ENCODE measurements at places on chromosomes 1 and 21.

DNA sequence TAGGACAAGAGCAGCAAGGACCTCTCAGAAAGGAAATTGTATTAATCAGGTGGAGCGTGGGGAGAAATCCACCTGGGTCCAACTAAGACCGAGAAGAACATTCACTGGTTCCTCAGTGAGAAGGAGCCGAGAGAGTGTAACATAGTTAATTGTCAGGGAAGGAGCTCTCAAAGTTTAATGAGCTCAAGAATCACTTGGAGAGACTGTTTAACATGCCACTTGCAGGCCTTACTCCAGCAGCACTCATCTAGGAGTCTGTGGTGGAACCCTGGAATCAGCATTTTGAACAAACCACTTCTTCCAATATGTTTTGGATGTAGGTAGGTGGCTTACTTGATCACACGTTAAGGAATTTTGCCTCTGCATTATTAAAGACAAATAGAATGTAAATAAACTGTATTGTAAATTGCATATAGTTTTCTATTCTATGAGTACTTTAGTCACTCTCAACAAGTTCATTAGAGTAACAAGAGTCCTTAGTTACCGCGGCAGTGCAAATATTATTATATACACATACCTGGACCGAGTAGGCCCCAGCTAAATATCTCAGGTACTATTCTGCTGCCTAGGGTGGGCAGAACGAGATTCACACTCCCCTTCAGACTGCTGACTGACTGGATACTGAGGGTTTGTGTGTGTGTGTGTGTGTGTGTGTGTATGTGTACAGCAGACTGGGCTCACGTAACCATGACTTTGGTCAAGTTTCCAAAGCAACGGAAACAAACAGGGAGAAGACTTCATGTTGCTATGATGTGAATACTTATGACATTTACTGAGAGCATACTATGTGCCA, 203.2 kb upstream of the USP24 start:
- DNase-seq: no peak

DNA sequence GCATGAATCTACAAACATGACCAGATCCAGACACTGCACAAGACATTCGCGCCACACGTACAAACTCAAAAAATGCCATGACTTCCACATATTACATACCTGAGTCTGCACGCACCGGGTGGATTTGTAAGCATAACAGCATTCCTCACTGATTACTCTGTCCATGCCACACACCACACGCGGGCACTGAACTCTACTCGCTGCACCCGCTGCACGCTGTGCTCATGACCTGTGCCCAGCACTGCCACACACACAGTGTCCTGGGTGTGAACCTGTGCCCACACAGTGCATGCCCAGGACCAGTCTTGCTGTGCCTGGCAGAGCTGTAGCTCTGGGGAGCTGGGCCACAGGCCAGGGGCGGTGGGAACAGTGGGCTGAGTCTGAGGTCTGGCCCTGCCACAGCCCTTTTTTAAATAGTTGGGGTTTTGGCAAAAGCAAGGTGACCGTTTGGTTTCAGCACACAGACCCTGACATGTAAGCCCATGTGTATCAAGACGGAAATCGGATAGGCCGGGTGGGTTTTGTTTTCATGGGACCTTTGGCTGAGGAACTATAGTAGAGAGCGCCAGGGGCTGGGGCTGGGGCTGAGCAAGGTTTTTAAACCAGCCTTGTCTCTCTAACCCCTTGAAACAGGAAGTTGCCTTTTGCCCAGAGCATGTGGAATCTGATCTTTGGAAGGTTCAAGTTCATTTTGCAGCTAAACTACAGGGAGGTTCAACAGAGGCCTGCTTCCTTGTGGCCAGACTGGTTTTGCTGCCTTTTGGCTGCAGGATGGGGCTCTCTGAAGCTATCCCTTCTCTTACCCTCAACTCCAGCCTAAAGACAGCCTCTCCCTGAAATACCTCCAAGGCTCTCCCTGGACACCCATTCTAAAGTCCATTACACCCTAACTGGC, 12.3 kb upstream of the GOLT1A start:
- DNase-seq: no peak

DNA sequence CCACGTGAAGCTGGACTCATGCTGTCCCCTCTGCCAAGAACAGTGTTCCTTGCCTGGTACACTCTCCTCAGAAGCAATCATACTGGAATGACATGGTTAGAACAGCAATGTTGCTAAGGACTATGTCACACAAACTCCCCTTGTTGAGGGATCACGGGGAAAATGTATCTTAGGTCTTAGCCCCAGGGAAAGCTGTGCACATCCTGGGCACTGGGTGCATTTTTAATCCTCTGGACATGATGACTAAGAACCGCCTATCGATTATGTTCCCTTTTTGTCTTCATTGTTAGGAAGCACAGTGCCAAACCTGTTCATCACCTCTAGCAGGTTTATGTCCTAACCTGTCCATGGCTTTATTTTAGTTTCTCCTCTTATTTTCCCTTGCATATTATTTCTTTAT, 115.1 kb downstream of the HIVEP3 start:
- no peak for DNase-seq

GRCh38 chr1:84708031-84708430, 17.8 kb upstream of the SSX2IP start:
- no peak for DNase-seq

DNA sequence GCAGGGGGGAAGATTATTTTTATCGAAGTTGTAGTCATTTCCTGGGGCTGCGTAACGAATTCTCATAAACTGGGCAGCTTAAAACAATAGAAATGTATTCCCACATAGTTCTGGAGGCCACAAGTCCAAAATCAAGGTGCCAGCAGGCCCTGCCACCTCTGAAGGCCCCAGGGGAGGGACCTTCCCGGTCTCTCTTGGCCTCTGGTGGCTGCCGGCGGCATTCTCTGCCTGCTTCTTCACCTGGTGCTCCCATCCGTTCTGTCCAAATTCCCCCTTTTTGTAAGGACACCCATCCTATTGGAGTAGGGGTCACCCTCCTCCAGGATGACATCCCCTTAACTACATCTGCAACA, 92.8 kb downstream of the PDE9A start:
- DNase-seq: no peak

DNA sequence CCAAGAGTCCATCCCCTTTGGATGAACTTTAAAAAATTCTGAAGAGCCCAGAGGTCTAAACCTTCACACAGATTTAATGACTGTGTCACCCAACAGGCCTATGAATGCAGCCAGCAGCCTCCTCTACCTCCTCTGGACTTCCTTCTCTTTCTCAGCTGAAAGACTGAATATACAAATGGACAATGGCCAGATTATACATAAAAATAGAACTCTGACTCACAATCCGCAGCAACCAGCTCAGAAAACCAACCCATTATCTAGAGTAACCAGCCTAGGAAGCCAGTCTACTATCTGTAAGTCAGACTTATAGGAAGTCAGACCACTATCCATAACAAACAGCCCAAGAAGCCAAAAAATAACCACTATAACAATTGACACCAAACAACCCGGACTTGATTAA, 224.5 kb downstream of the ASTN1 start:
- no peak for DNase-seq

- no peak for DNase-seq
Observed at GRCh38 chr1:13517193-13517812, 3.5 kb upstream of the LRRC38 start.

- no peak for DNase-seq
Observed at GRCh38 chr1:161743231-161743630, 6.4 kb upstream of the DUSP12 start.

DNA sequence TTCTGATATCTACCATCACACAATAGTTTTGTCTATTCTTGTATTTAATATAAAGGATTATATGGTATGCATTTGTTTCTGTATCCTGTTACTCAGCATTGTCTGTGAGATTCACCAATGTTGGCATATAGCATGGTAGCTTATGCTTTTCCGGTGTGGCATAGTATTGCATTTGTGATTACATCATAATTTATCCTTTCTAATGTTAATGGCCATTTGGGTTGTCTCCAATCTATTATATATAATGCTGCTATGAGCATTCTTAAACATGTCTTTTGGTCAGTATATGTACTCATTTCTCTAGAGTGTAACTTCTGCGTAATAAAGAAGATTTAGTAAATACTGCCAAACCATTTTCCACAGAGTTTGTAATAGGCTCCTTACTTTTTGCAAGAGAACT, 40.9 kb upstream of the GFI1 start:
- no peak for DNase-seq

- DNase-seq: no peak
Observed at GRCh38 chr1:154497026-154497806, 4.8 kb upstream of the TDRD10 start.

DNA sequence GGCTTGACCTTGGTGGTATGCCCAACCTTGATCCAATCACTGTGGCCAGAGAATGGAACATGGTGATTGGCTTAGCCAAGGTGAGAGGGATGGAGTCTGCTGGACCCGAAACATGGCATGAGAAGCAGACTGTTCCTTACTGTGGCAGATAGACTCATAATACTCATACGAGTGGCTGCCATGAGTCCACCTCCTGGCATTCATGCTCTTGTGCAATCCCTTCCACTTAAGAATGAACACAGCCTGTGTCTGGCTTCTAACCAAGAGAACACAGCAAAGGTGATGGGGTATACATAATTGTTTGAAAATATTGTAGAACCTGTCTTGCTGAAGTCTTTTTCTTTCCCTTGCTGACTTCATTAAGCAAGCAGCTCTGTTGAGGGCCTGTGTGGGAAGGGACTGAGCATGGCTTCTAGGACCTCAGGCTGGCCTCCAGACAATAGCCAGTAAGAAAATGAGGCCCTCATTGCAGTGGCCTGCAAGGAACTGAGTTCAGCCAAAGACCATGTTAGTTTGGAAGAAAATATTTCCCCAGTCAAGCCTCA, 85.9 kb downstream of the ZNF281 start:
- no peak for DNase-seq

GRCh38 chr21:46216132-46216747, 12.3 kb downstream of the LSS start:
- DNase-seq: no peak

DNA sequence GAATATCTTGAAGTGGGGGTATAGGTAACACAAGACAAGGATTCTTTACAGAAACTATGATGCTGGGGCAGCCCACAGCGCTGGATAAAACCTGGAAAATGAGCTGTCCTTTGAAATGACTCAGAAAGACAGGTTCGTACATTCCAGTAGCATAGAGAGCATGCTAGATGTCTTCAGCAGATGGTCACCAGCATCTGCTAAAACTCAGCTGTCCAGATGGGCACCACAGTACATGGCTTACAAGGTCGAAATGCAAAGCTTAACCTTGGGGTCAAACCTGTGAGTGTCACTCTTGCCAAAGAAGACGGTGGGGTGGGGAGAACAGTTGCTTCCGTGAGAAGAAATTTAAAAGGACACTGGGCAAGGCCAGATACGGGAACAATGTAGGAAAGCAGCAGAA, 41.3 kb upstream of the TRIM45 start:
- no peak for DNase-seq

DNA sequence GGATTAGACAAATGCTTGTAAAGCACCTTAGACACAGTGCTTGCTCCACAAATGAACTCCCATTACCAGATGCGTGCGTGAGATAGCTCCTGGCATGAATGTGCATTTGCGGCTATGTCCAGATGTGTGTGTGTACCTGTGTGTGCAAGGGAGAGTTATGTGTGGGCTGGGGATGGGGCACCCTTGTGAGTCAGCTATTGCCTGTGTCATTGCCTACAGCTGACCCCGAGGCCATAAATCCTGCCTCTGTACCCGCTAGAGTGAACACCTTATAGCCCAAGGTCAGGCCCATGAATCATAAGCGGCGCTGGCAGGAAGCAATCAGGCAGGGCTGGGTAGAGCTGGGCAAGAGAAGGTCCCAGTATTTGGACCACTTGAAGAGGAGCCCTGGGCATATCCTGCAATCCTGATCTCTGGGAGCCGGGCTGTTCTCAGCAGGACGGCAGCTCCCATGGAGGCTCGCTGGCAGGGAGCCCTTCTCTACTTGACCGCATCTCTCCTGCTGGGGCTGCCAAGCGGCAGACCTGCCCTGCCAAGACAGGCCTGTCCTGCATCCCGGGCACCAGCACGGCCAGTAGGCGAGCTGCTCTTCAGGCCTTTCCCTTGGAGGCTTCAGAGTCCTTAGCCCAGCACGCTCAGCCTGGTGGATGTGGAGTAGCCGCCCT, 86.4 kb downstream of the TMEM53 start:
- DNase-seq: no peak

DNA sequence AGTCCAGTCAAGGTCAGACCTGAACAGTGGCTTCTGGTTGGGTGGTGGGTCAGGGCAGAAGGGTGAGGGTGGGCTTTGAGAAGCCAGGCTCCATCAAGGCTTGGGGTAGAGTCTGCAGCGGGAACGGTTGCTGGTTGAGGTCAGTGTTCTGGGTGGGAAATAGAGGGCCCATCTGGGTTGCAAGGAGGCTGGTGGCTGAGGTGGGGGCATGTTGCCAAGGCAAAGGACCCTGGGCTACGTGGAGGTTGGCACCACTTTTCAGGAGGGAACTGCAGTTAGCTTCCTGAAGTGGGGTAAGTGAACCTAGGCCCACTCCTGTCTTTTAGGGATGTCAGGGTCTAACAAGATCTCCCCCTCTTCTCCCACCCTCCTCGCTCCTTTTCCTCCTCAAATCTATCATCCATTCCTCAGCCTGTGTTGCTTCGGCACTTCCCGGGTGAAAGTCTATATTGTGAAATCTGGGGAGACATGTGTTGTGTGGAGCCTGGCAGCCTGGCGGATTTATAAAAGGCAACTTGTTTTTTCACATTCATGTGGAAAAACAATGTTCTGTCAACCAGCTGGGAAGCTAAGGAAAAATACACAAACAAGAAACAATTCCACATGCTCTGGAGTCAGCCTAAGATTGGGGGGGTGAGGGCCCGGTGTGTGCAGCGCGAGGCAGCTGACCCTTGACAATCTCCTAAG, 1.5 kb downstream of the IL22RA1 start:
- DNase-seq: no peak

GRCh38 chr1:166920561-166921475, 44.8 kb upstream of the TADA1 start:
- DNase-seq: no peak

- no peak for DNase-seq
Observed at GRCh38 chr1:53410100-53410541, 49.1 kb upstream of the DMRTB1 start.

- DNase-seq: no peak
Observed at GRCh38 chr1:6911021-6911941, 126.0 kb downstream of the CAMTA1 start.

GRCh38 chr1:78958711-78959110, 47.8 kb downstream of the ADGRL4 start:
- no peak for DNase-seq

DNA sequence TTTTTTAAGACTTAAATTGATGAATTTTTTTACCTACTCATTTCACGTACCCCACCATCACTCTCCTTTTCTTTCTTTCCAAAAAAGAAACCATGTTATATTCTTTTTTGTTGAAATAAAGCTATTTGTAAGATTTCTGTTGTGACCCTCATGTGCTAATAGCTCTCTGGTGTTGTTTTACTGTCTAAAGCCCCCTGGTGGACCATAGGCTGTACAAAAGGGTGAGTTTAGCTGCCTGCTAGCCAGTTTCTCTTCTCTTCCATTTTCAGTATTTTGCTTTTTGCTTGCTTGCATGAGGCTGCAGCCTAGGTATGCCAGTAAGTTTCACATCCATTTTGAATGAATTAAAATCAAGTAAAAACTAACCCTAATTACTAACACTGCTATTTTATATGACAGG, 15.6 kb upstream of the VAMP3 start:
- DNase-seq: no peak

- no peak for DNase-seq
Observed at GRCh38 chr1:248802454-248802853, 23.3 kb downstream of the SH3BP5L start.

GRCh38 chr1:4033713-4034112, 133.6 kb upstream of the C1orf174 start:
- no peak for DNase-seq

GRCh38 chr1:6554031-6554906, at the start of gene NOL9:
Gene NOL9 (minus strand): TSS chr1:6554513. CDS start chr1:6554502, 11 bp downstream.
- peak; percentile 84 for DNase-seq
